ENCODE measurements at places on chromosomes 13 and 19.

GRCh38 chr19:35153701-35154524 lies 622 bp upstream of the FXYD5 start:
- DNase-seq, result peak; percentile 56

DNA sequence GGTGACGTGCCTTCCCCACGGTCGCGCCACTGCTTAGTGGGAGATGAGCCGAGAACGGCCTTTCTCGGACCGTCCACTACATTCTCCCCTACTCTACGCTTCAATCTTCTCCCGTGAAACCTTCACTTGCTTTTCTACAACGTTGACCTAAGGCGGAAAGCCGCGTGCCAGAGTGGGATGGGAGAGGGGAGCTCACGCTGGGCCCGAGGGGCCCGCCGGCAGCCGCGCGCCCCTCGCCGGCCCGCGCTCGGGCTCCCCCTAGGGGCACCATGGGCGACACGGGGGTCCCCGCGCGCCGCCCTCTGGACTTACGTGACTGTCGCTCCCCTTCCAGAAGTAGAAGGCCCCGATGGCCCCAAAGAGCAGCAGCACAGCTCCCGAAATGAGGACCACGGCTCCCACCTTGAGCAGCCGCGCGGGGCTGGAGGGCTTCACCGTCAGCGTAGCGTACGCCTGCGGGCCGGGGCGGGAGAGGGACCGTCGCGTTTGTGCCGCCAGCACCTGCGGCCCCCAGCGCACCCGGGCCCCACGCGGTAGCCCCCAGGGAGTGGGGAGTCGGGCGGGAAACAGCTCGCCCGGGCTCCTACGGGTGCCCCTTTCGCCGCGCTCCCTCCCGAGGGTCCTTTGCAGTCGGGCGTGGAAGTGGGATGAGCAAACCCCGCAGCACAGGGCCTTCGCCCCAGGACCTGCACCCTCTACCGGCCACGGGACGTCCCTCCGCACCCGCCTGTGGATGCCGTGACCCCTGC lies 727 bp downstream of the CNMD start:
- no peak for DNase-seq

- DNase-seq, result no peak
These were observed 117.4 kb upstream of the ZNF536 start for GRCh38 chr19:30254789-30255188.

- DNase-seq, result no peak
These were observed 10.8 kb downstream of the PLPPR3 start for GRCh38 chr19:810883-811489.

- DNase-seq, result no peak
These were observed 26.8 kb downstream of the ZNF627 start for GRCh38 chr19:11624069-11624463.

GRCh38 chr19:58393725-58394033 lies 1.8 kb upstream of the RNF225 start:
- DNase-seq, result no peak

DNA sequence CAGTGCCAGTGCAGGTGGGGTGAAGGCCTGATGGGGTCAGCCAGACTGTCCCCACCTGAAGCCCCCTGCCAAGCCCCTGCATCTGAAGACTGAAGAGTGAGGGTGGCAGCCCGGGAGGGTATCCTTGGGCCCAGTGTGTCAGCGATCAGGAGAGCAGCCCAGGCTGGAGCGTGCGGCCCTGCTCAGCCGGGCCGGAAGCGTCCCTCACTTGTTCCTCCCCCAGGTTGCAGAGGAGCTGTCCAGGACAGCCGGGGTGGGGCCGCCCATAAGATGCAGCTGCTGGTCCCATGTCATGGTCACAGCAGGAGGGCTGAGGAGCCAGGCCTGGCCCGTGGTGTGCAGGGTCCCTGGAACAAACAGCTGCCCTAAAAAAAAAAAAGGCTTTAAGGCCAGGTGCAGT lies 55.4 kb downstream of the KDM4B start:
- DNase-seq, result no peak

- no peak for DNase-seq
These were observed 623 bp upstream of the C5AR1 start for GRCh38 chr19:47309038-47309437.

- DNase-seq, result no peak
These were observed 50.8 kb downstream of the LATS2 start for GRCh38 chr13:21010621-21011020.

- DNase-seq, result no peak
These were observed 8.4 kb upstream of the GRAMD1A start for GRCh38 chr19:34991542-34992333.
